ENCODE measurements at places on chromosomes 12 and 14. TPM values are rescaled to one million over a fixed set of nuclear protein-coding genes. Genes with fewer than 3 reads are reported as not detected.

GRCh38 chr14:75044322-75044721 lies 6.9 kb downstream of the MLH3 start:
- DNase-seq: no peak
- peaks cover 38% of the 10 kb centered on the region for H3K4me1 ChIP-seq
- H3K27me3 ChIP-seq: no peaks in the 10 kb centered on the region
- H3K27ac ChIP-seq: no peak overlapping the region
- peaks cover 19% of the 10 kb centered on the region for H3K36me3 ChIP-seq

DNA sequence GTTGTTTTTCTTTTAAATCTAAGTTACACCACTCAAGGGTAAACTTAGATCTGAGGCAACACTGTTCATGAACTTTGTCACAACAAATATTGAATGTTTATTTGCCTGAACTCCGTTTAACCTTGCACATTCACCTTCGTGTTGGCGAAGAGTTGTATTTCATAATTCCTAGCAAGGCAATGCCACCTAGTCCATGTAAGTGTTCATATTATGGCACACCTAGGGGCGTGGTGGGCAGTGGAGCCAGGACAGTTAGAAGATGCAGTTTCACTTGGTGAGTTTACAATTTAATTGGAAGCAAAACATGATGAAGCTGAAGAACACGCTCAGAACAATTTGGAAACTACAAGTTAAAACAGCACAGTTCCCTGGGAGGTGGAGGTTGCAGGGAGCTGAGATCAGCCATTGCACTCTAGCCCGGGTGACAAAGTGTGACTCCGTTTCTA lies 30.4 kb upstream of the GNPNAT1 start:
- no peak overlapping the region for H3K4me3 ChIP-seq
- H3K36me3 ChIP-seq: no peaks in the 10 kb centered on the region
- no peak overlapping the region for H3K27ac ChIP-seq
- H3K4me1 ChIP-seq: peaks cover 11% of the 10 kb centered on the region

GRCh38 chr14:71049435-71050133 lies 142.3 kb downstream of the PCNX1 start:
- no peaks in the 10 kb centered on the region for H3K4me1 ChIP-seq
- H3K36me3 ChIP-seq: peaks cover 80% of the 10 kb centered on the region
- H3K4me3 ChIP-seq: no peak overlapping the region

The RNASE1 gene
- total RNA-seq: 294 TPM

DNA sequence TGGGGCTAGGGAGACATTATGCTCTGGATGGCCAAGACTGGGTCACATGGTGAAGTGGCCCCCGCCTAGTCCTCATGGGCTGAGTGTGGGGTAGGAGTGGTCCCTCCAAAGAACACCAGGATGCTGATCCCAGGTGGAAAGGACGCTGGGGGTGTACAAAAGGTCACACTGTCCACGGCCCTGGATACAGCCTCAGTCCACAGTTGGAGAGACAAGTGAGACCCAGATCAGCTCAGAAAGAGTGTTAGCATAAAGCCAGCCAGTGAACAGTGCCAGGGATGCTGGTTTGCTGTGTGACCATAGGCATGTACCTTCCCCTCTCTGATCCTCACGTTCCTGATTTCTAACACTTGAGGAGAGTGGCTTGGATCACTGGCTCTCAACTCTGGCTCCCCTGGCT lies 13.4 kb upstream of the OAS2 start:
- H3K4me1 ChIP-seq: no peaks in the 10 kb centered on the region
- H3K27me3 ChIP-seq: peaks cover 6% of the 10 kb centered on the region
- peaks cover 70% of the 10 kb centered on the region for H3K36me3 ChIP-seq
- no peak for DNase-seq
- no peak overlapping the region for H3K27ac ChIP-seq

DNA sequence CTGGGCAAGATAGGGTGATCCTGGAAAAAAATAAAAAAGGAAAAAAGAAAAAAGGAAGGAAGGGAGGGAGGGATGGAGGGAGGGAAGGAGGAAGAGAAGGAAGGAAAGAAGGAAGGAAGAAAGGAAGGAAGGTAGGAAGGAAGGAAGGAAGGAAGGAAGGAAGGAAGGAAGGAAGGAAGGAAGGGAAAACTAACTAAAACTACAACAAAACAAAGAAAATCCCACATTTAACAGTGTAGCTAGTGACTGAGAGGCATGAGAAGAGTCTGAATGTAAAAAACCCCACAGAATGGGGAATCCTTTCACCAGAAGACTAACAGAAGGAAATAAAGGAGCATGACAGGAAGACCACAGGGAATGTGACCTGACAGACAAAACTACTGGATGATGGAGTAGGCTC lies 345.7 kb downstream of the NOVA1 start:
- no peak for DNase-seq
- no peaks in the 10 kb centered on the region for H3K36me3 ChIP-seq
- H3K27me3 ChIP-seq: no peaks in the 10 kb centered on the region
- H3K4me3 ChIP-seq: no peak overlapping the region

- no peak for DNase-seq
- no peak overlapping the region for H3K4me3 ChIP-seq
- no peaks in the 10 kb centered on the region for H3K36me3 ChIP-seq
- H3K27ac ChIP-seq: no peak overlapping the region
- H3K4me1 ChIP-seq: peaks cover 10% of the 10 kb centered on the region
Observed at GRCh38 chr12:18955594-18955993, 173.9 kb upstream of the PLEKHA5 start.

DNA sequence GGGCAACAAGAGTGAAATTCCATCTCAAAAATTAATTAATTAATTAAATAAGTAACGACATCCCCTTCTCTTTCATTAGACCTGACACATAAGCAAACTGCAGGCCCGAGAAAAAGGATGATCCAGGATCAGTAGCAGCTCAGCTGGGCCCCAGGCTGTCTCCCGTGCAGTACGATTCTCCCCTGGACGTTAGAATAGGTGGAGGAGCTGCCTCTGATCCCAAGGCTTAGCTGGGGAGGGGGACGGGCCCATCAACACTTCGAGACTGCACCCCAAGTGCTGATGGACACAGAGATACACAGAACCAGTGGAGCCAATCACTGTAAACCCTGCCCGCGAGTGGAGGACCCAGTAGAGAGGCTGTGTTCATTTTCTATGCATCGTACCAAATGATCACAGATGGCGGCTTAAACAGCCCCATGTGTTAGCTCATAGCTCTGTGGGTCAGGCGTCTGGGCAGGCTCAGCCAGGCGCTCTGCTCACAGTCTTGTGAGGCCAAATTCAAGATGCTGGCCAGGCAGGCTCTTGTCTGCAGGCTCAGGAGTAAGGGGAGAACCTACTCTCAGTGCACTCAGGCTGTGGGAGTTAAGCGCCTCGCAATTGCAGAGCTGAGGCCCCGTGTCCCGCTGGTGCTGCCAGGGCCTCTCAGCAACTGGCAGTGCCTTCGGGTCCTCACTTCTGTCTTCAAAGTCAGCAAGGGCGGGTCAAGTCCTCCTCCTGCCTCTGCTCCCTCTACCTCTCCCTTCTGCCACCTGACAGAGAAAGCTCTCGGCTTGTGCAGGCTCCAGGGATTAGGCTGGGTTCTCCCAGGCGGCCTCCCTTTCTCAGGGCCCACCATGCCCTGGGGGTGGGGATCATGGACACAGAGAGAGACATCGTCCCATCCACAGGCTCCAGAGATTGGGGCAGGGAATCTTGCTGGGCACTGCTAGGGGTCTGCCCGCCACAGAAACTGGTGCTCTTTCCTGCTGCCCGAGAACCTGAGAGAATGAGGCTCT lies 26.4 kb downstream of the RIMBP2 start:
- H3K27me3 ChIP-seq: peaks cover 86% of the 10 kb centered on the region
- no peaks in the 10 kb centered on the region for H3K4me1 ChIP-seq
- H3K4me3 ChIP-seq: no peak overlapping the region
- no peak overlapping the region for H3K27ac ChIP-seq

GRCh38 chr14:22122227-22122818 lies 448.7 kb upstream of the OR4E1 start:
- H3K36me3 ChIP-seq: no peaks in the 10 kb centered on the region
- H3K4me1 ChIP-seq: no peaks in the 10 kb centered on the region
- H3K27ac ChIP-seq: no peak overlapping the region
- DNase-seq: no peak
- peaks cover 34% of the 10 kb centered on the region for H3K27me3 ChIP-seq
- no peak overlapping the region for H3K4me3 ChIP-seq

The PCED1B gene
- total RNA-seq: 0.55 TPM

DNA sequence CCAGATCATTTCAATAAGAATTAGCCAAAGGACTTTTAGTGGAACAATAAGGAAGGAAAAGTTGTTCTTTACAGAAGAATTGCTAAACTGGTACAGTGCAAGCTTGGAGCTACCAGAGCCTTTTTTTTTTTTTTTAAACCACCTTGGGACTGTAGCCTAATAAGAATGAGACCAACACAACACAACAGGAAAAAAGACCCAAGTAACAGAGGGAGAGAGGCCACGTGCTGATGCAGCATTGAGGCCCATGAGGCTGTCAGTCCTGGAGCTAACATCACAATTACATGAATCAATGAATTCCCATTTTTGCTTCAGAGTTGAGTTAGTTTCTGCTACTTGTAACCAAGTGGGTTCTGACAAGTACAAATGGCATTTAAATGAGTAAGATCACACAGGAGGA lies 149.0 kb upstream of the EEA1 start:
- H3K4me1 ChIP-seq: peaks cover 8% of the 10 kb centered on the region
- H3K27me3 ChIP-seq: no peaks in the 10 kb centered on the region
- H3K36me3 ChIP-seq: no peaks in the 10 kb centered on the region
- no peak overlapping the region for H3K27ac ChIP-seq
- no peak for DNase-seq

- no peak overlapping the region for H3K4me3 ChIP-seq
- H3K27me3 ChIP-seq: no peaks in the 10 kb centered on the region
- no peaks in the 10 kb centered on the region for H3K36me3 ChIP-seq
Observed at GRCh38 chr12:100248886-100249285, 18.0 kb downstream of the DEPDC4 start.

GRCh38 chr12:32512379-32512778 lies 113.0 kb downstream of the FGD4 start:
- H3K27me3 ChIP-seq: no peaks in the 10 kb centered on the region
- no peak overlapping the region for H3K4me3 ChIP-seq
- no peak for DNase-seq

The KRT81 gene
- not detected for total RNA-seq

- no peaks in the 10 kb centered on the region for H3K36me3 ChIP-seq
- peak overlapping the region; percentile 3 for H3K27ac ChIP-seq
- no peak for DNase-seq
- no peaks in the 10 kb centered on the region for H3K27me3 ChIP-seq
Observed at GRCh38 chr12:8687846-8688601, 9.8 kb upstream of the RIMKLB start.

DNA sequence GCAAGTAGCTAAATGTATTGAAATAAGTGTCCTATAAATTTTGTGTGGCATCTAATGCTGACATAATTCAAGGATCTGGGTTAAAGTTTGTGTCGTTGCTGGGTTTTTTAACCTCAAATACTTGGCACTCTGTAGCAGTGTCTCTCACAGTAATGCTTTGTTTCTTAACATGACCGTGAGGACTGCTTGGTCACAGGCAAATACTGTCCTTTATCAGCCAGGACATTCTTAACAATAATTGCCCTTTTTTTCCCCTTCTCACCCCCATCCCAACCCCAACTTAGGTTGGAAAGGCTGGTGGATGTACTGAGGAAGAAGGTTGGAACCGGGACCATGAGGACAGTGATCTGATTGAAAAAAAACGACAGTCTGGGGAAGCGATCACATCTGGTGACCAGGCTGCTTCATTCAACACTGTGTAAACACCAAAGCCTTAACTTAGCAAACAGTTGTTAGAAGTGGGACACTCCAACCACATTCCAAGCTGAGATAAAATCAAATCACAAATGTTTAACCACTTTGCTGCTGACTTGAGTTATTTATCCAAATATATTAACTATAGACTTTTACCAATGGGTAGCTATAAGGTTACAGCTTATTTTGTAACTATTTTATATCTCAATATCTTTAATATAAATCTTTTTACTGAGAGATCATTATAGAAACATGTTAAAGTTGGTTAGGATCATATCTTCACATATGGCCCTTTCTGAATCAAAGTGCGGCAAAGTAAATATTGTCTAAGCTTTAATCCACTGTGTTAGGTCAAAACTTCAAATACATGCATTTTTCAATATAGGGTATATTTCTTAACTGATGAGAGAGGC lies 48.2 kb downstream of the FOXA1 start:
- no peak for DNase-seq
- H3K27ac ChIP-seq: no peak overlapping the region
- H3K4me3 ChIP-seq: no peak overlapping the region
- H3K36me3 ChIP-seq: no peaks in the 10 kb centered on the region
- no peaks in the 10 kb centered on the region for H3K27me3 ChIP-seq
- no peaks in the 10 kb centered on the region for H3K4me1 ChIP-seq

GRCh38 chr14:90274808-90275457 lies 18.6 kb downstream of the PSMC1 start:
- peak overlapping the region; percentile 67 for H3K27ac ChIP-seq
- peaks cover 74% of the 10 kb centered on the region for H3K36me3 ChIP-seq
- no peak for DNase-seq
- H3K4me3 ChIP-seq: no peak overlapping the region
- no peaks in the 10 kb centered on the region for H3K27me3 ChIP-seq
- peaks cover 37% of the 10 kb centered on the region for H3K4me1 ChIP-seq

DNA sequence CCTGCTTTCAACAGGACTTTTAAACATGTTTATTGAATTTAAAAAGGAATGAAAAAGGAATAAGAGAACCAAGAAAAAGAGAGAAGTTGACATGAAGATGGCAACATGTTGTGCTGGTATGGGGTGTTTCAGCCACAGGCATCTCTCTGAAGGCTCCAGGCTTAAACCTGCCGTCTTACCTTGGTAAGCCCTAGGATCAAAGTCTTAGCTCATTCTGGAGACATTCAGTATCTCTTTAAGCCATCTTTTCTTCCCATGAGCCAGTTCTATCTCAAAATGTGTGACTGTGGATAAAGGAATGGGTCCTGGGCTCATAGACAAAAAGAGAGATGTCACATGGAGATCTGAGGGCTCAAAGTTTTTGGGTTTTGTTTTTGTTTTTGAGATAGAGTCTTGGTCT lies 1.6 kb upstream of the TFCP2 start:
- no peak overlapping the region for H3K27ac ChIP-seq
- no peak overlapping the region for H3K4me3 ChIP-seq
- DNase-seq: no peak
- peaks cover 39% of the 10 kb centered on the region for H3K4me1 ChIP-seq
- H3K36me3 ChIP-seq: no peaks in the 10 kb centered on the region

DNA sequence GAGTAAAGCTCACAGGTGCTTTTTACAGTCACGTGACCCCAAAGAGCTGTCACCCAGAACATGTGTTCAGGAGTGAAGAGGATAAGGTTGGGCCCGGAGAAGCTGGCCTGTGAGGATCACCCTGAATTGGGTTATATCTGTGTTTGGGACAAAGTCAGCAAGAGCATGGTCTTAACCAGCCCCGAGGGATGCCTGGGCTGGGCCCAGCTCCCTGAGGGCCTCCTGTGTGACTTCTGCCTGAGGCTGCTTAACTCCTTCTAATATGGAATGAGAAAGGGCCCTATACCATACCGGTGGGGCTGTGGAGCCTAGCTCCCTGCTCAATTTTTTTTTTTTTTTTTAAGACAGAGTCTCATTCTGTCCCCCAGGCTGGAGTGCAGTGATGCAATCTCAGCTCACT lies 2.5 kb downstream of the CDCA4 start:
- no peak overlapping the region for H3K4me3 ChIP-seq
- DNase-seq: no peak
- H3K27ac ChIP-seq: no peak overlapping the region
- no peaks in the 10 kb centered on the region for H3K27me3 ChIP-seq
- peaks cover 37% of the 10 kb centered on the region for H3K4me1 ChIP-seq

Measured in left ventricle myocardium inferior (tissue), 1 donor.